Right lung (tissue), 10 donors: ENCODE measurements at places on chromosomes 7 and 10.
A peak's percentile ranks its signal among the peaks of the same experiment; 100 is the strongest.

DNA sequence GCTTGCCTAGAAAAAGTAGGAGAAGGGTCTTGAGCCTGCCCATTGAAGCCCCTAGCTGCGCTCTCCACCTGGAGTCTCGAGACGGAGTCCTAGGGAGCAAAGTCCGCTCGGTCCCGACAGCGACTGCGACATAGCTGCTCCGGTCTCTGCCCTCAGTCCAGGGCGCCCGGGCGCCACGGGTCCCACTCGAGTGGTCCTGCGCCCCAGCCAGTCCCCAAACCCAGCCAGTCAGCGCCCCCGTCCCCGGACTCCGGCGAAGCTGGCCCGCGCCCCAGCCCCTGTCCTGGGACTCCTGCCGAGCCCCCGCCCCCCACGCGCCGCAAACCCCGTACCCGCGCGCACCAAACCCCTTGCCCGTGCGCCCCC is 490 bp downstream of the TNS3 start:
- DNase-seq: no peak

DNA sequence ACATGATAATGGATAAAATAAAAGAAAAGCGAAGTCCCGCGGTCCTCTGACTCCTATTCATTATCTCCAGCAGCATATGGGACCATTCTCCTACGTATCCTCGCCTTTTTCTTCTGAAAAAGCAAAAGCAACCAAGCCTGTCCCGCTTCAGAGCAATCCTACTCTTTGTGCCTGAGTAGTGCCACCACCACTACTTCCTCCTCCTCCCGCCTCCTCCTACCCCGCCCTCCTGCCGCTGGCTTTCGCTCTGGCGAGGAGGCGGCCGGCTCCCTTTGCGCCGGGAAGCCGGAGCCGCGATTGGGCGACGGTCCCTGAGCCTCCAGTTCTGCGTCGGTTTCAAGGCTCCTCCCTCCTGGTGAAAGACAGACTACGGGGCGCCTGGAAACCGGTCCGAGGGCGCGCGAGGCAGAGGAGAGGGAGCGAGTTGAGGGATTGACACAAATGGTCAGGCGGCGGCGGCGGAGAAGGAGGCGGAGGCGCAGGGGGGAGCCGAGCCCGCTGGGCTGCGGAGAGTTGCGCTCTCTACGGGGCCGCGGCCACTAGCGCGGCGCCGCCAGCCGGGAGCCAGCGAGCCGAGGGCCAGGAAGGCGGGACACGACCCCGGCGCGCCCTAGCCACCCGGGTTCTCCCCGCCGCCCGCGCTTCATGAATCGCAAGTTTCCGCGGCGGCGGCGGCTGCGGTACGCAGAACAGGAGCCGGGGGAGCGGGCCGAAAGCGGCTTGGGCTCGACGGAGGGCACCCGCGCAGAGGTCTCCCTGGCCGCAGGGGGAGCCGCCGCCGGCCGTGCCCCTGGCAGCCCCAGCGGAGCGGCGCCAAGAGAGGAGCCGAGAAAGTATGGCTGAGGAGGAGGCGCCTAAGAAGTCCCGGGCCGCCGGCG is at the start of gene FZD1:
TSS of gene FZD1 (plus strand) at position 388 of the 878 bp plus-strand sequence. CDS start at position 836, 448 bp downstream.
- peak; percentile 99 for DNase-seq

DNA sequence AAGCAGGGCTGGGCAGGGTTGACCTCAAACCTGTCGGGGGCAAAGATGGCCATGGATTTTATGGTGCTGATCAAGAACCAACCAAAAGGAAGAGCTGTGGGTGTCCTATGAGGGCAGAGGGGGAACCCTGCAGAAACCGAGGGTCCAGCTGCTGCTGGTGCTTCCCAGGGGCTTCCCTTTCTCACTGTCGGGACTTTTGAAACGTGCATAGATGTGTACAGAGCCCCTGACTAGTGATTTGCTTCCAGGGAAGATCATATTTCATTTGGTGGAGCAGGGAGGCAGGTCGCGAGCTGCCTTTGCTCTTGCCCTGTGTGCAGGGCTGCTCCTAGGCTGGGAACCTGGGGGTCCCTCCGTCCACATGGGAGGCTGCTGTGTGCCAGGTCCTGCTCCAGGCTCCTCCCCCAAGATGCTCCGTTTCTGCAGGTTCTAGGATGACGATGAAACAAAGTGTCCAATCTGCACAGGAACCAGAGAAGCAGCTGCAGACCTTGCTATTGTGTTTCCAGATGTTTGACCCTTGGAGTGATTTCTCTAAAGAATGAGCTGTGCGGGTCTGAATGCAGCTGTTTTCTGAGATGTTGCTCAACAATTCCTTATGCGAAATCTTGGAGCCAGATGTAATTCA is 9.4 kb upstream of the INPP5A start:
- DNase-seq: peak; percentile 86

- no peak for DNase-seq
These were observed 97.4 kb downstream of the ZRANB1 start for GRCh38 chr10:125039354-125039769.

- DNase-seq: no peak
These were observed 78.1 kb downstream of the CXCL12 start for GRCh38 chr10:44306762-44307161.

- no peak for DNase-seq
These were observed 418.9 kb upstream of the POM121L12 start for GRCh38 chr7:52616552-52616951.

DNA sequence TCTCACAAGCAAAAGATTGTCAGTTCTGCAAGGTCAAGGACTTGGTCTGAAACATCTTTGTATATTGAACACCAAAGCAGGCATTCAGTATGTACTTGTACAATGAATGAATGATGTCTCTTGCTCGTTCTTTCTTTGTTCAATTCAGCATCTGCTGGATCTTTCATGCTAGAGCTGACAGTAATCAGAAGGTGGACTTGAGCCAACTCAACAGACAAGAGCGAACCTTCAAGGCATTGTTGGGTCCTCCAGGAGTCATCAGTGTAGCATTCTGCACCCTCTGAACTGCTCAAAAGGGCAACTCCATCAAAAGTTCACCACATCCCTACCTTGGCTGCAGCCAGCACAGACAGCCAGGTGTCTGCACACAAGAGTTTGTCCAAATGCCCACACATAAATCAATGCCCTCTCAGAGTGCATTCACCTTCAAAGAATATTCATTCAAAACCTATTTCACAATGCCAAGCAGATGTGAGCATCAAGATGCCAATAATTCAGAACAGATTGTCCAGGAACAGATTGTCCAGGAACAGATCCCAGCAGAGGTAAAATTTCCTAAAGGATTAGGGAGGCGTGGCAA is 386.7 kb downstream of the CALN1 start:
- no peak for DNase-seq

GRCh38 chr7:92611735-92612134 is 21.5 kb upstream of the FAM133B start:
- no peak for DNase-seq

GRCh38 chr10:119253433-119254174 is 46.2 kb downstream of the GRK5 start:
- no peak for DNase-seq

DNA sequence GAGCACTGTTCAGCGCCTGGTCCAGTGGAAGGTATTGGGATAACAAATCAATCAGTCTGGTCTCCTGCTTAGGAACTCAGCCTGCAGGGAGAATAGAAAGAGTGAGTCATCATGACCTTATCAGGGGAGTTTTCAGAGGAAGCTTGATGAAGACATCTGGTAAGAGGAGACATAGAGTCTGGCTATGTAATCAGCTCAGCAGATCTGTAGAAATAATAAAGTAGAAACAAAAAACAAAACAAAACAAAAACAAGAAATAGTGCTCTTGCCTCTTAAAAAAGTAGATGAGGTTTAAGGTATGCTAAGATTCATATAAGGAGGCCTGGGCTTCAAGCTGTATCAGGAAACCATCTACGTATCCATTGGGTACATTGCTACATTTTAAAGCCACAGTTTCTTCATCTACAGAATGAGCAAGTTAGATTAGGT is 14.4 kb downstream of the TAS2R41 start:
- DNase-seq: no peak

DNA sequence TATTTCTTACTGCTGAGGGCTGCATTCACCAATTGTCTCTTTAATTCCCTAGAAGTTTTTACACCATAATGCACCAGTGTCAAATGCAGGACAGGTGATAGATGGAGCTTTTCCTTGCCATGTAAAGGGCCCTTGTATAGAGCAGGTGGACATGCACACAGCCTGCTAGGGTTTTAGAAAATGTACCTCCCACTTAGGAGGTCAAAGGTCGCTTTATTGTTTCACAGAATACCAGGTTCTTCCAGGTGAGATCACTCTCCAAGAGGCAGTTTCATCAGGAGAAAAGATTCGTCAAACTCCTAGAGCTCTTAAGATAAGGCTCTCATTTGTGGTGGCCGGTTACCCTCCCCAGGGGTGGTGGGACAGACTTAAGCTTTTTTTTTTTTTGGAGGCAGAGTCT is 215.8 kb downstream of the PHTF2 start:
- no peak for DNase-seq

- no peak for DNase-seq
These were observed 26.4 kb downstream of the STEAP1 start for GRCh38 chr7:90180649-90181048.

- no peak for DNase-seq
These were observed 65.1 kb downstream of the CAMK1D start for GRCh38 chr10:12414278-12414989.

DNA sequence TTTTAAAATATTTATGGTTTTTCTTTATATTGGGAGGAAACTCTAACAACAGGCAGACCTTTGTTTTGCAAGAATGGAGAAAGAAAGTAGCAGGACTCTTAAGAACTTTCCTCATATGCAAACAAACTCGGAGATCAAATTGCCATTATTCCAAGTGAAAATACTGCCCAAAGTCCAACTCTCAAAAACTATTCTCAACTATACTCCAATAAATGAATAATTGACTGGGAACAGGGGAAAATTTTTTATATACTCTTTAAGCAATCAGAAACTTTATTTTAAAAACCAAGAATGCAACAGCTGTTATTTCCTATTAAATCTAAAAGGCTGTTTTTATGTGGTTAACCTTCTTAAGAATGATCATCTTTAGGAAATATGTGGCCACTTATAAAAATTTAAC is 101.9 kb downstream of the COL28A1 start:
- no peak for DNase-seq

DNA sequence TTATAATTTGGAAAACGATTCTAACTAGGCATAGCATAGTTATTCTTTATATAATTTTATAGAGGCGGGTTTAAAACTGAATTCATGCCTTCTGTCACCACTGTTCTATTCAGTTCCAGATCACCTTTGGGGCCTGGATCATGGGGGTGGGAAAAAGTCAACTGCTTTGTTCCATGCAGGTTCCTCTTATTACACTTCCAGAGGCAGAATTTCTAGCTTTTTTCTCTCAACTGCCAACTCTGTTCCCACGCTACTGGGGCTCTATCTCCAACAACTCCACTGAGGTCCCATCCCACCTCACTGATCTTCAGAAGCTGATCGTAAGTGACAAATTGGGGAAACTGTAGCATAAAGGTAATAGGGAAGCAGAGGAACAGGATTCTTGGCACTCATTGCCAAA is 283.6 kb upstream of the IMMP2L start:
- DNase-seq: no peak

GRCh38 chr7:27730112-27730511 is 9.8 kb upstream of the TAX1BP1 start:
- DNase-seq: no peak

DNA sequence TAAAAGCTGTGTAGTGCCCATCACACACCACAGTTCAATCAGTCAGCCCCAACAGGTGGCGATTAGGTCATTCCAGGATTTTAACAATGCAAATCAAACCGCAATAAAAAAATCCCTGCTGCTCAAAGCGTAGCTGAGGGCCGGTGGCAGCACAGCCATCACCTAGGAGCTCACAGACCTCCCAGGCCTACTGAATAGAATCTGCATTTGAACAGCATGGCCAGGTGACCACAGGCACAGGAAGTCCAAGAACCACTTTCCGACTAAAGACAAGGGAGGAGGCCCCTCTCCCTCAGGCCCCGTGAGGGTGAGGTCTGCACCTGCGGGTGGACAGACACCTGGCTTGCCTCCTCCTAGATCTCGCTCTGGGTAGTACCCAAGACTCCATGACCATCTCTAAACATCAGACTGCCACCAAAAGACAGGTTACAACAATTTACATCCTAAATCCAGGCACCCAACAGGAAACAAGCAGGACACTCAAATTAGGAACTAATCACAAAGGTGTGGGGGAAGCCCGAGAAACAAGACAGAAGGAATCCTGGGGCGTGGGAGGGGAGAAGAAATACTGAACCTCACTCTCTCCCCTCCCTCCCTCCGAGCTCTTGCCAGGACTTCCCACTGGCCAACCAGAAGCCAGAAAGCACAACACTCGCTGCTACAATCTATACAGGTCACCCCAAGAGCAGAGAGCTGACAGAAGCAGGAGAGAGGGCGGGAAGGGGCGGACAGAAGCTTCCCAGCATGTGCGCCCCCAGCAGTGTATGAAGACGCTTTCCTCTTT is 19.2 kb downstream of the GNA12 start:
- no peak for DNase-seq

- no peak for DNase-seq
These were observed 176.0 kb upstream of the NAMPT start for GRCh38 chr7:106460792-106461254.

- no peak for DNase-seq
These were observed 91.6 kb downstream of the EGFR start for GRCh38 chr7:55110282-55110992.

GRCh38 chr7:106896231-106896630 is 31.1 kb downstream of the PIK3CG start:
- no peak for DNase-seq

DNA sequence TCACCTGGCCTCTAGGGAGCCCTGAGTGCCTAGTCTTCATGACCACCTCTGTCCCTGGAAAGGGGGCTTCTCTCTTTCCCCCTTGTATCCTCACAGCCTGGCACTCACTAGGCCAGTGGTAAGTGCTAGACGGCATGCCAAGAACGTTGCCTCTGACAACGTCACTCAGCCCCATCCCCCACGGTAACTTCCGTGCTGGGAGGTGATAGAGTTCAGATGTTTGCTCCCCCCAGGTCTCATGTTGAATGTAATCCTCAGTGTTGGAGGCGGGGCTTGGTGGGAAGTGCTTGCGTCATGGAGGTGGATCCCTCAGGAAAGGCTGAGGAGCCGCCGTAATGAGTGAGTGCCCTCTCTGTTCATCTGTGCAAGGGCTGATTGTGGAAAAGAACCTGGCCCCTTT is 343.3 kb upstream of the MKI67 start:
- no peak for DNase-seq

DNA sequence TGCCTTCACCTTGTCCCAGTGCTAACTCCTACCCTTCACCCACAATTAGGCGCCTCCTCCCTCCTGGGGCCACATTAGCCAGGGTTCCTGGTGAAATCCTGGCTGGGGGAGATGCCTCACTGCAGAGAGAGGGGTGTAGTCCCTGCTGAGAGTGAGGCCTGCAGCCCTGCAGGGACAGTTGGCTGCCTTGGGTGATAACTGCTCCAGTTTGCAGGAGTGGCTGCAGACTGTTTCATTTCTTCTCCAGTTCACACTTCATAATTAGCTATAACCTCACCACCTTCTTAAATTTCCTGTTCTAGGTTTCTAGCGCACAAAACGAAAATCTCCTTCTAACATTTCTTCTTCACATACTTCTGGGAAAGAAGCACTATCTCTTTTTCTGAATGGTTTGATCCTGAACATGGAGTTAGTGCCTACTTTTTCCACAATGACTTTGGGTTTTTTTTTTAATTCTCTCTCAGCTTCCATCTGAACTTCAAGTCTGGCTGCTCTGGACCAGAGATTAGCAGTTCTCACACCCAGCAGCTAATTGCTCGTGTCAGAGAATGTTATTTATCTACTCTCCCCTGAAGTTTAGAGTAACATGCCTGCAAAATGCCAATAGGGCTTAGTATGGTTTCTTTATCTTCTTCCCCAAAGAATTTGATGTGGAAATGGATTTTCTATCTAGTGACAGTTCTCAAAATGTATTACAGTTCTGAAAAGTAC is 15.5 kb upstream of the JAZF1 start:
- no peak for DNase-seq
